ENCODE measurements at places on chromosomes 11 and 22.

DNA sequence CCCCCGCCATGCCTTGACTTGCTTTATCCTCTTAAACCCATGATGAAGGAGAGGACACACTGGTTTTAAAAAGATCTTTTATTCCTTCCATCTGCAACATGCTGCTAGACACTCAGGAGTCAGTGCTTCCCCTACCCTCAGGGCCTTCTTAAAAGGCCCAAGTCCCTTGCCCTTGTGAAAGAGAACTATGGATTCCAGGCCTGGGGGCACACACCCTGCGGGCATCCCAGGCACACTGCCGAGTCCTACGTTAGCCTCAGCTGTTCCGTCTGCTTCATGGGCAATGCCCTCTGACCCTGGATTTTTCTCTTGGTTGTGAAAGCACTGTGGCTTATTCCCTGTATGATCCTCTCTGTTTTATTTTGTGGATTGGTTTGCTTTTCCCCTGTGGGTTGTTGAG is 35.1 kb upstream of the RAB1B start:
- no peak for DNase-seq

DNA sequence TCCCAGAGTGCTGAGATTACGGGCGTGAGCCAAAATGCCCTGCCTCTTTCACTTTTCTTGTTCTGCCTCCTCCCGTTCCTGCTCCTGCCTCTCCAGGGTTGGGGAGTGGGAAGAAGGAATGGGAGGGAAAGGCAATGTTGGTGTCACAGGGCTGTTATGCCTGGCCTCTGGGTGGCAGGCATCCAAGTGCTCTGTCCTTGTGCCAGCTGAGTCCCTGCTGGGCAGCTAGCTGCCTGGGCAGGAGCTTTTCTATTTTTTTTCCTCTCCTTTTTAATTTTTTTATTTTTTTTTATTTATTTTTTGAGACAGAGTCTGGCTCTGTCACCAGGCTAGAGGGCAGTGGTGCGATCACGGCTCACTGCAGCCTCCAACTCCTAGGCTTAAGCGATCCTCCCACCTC is 4.1 kb upstream of the SAC3D1 start:
- no peak for DNase-seq

DNA sequence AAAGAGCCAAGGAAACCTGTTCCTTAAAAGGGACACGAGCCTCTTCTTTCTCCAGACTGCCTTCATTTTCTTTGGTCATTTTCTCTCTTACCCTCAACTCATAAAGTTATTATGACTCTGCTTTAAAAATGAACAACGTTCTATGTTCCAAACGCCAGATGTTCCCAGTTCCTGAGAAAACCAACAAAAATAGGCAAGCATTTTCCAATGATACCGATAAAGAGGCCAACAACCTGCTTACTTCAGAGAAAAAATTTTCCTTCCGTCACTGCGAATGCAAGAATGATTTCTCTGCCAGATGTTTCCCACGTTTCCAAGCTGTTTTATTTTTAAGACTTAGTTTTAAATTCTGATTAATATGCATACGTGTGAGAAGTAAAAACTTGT is 315 bp upstream of the TRPC6 start:
- DNase-seq: no peak

DNA sequence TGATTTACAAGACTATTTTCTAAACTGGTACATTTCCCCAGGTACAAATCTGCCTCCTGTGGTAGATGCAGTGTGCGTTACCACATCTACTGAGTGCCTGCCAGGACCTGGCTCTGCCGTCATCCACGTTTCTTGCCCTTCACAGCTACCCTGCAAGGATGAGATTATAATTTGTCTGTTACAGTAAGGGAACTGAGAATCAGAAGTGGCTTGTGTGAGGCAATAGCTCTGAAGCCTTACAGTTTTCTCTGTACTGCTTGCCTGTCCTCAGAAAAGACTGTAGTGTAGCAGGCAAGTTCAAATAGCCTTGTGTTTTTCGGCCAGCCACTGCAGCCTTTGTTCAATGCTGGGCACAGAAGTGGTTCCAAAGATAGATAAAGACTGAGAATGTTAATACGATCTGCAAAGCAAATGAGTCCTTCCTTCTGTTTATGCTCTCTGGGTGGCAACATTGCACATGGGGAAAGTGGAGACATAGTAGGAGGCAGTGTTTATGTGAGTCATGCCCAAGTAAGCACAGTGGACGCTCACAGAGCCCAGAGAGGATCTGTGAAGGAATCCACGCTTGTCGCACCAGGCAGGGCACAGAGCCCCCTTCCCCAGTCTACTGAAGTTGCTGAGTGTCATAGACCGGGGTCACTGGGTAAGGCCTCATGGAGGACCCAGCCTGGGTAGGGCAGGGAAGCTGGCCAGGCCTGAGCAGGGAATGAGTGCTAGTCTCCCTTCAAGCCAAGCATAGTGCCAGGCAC is 49.1 kb downstream of the MICAL2 start:
- no peak for DNase-seq

GRCh38 chr11:75539459-75540334 is 14.0 kb upstream of the GDPD5 start:
- no peak for DNase-seq

- no peak for DNase-seq
Observed at GRCh38 chr11:72236774-72237111, 7.2 kb downstream of the PHOX2A start.

DNA sequence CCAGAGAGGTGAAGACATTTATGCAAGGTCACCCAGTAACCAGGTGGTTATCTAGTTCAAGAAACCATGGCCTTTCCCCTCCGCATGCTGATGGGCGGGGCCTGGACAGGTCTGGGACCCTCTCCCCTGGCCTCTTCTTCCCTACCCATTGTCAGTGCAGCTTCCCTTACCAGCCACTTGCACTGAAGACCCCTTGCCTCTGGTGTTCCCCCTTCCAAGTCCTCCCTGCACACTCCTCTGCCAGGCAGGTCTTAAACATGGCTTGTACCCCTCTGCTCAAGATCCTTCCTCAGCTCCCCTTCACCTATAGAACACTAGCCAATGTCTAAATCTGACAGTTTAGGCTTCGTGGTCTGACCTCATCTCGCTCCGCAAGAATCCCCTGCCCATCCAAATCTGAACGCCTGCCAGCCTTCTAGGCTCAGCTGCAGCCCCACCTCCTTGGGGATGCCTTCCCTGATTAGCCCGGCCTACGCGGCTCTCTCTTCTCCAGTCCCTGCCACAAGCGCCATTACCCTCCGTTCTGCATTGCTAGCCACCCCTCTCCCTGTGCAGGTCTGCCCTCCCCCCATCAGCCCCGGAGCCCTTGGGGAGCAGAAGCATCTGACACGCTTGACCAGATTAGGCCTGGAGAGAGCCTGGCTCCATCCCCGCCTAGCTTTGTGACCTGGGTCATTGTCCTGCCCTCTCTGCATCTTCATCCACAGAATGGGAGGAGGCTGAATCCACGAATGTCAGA is 213.8 kb downstream of the DSCAML1 start:
- DNase-seq: peak; percentile 57

DNA sequence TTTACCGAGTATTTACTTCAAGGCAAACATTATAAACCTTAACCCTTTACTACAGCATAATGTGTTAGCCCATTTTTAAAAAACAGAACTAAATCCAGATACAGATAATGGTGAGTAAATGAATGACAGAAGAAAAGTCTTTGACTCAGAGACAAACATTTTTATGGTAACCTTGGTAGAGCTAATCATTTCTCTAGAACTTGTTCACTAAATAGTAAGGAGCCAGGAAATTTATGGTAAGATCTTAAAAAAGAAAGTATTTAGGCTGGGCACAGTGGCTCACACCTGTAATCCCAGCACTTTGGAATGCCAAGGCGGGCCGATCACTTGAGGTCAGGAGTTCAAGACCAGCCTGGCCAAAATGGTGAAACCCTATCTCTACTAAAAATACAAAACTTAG is 11.5 kb upstream of the FUT4 start:
- DNase-seq: no peak

GRCh38 chr11:61526956-61527731 is 18.6 kb downstream of the LRRC10B start:
- no peak for DNase-seq

GRCh38 chr11:77213029-77213579 is 85.1 kb downstream of the MYO7A start:
- DNase-seq: no peak

DNA sequence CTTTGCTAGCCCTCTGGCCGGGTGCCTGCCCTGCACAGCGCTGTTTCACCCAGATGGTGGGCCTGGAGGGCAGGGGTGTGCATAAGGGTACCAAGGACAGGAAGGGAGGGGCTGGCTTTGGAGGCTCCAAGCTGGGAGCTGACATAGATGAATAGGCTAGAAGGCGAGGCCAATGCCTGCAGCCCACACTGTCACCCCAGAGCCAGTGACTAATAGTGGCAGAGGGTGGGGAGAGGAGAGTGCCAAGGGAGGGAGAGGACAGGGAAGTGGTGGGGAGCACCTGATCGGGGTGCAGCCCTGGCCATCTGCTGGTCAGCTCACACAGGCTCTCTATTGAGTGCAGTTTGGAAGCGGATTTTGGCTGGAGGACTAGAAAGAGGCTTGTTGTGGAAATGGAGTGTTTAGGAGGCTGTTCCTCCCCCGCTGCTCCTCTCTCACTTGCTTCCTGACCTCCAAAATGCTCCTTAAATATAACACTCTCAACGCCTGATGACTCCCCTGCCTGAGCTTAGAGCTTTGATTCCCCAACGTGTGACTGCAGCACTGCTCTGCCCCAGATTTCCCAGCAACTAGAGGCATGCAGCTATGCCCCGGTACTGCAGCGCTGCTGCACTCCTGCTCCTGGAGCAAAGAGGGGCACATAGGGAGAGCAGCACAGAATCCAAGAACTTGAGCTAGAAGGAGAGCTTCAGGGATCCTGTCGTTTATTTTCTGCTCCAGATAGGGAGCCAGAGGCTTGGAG is 89.2 kb downstream of the GRAMD1B start:
- DNase-seq: no peak
